Cardiac septum (tissue), 1 donor: ENCODE measurements at places on chromosomes 16 and 17. TPM values are rescaled to one million over a fixed set of nuclear protein-coding genes. Genes with fewer than 3 reads are reported as not detected.

- no peak for DNase-seq
Measured at GRCh38 chr16:56480776-56481467, 29.6 kb downstream of the OGFOD1 start.

DNA sequence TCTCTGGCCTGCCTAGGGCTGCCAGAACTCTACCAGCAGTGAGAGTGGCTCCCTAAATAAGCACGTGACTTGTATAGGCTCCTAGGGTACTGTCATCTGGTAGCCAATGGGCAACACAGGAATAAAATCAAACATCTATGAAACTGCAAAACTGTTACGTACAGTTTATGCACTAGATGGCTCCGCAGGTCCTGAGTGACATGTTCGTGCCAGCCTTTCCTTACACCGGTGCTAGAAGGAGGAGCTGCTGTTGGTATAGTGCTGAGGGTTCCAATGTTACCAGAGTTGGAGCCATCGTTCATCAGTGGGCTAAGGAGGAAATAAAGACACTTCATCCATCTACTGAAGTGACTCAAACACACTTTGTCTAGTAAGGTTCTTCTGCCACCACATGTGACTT is 63.2 kb upstream of the TRAP1 start:
- no peak for DNase-seq

DNA sequence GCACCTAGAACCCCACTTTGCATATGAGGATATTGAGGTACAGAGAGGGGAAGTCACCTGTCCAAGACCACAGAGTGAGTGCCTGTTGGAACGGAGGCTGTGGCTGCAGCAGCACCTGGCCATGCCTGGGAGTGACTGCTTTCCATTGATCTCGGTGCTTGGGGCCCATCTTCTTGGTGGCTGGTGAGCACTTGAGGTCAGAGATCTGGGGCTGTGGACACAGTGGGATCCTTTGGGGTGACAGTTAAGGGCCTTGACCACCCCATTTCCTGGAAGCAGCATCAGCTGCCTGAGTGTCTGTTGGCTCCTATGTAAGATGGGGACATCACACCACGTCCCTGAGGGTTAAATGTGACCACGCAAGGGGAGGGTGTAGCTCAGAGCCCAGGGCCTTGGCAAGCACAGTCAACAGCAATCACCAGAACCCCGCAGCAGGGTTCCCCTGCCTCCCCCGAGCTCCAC is 111.7 kb downstream of the IRF8 start:
- peak; percentile 31 for DNase-seq

DNA sequence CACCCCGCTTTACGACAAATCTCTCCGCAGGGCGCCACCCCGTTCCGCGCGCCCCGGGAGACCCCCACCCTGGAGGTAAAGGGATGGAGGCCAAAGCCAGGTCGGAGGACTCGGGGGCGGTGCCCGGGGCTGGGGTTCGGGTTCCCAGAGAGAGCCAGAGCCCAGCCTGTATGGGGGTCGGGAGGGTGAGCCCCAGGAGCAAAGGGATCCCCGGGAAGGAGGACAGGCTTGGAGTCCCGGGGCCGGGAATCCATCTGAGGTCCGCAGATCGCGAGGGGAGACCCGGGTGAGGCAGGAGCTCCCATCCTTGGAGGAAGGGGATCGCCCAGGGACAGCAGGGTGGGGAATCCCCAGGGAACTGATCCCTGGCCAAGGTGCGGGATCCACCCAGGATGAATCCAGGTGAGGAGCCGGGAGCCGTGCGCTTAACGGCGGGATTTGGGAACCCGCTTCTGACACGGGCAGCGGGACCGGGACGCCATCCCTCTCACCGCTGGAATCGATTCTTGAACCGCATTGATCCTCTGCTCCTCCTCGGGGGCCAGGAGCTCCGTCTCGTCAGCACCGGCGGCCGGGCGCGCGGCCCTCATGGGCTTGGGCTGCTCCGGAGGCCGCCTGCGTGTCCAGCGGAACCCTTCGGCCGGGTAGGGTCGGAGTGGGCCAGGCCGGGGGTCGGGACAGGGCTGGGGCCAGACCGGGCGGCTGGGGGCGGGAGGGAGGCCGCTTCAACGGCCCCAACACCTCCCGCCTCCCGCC is at the start of gene MMD:
MMD (minus strand) TSS at position 657 of the 756 bp plus-strand sequence; CDS start at position 517, 140 bp downstream.
- DNase-seq: peak; percentile 75

DNA sequence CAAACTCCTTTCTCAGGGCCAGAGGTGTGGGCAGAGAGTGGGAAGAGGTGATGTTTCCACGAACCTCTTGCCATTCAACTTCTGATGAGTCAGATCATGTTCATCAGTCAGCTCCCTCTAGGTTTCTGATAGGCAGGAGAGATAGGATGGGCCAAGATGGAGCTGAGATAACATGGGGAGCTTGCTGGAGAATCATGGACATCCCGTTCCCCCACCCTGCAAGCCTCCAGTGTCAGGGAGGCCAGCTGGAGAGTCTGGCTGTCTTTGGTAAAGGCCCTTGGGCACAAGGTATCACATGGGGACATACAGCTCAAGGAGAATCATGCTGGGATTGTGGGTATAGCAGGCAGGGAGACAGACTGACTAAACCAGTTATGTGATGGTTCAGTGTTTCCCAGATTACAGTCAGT is 136.0 kb upstream of the IRX3 start:
- DNase-seq: no peak

DNA sequence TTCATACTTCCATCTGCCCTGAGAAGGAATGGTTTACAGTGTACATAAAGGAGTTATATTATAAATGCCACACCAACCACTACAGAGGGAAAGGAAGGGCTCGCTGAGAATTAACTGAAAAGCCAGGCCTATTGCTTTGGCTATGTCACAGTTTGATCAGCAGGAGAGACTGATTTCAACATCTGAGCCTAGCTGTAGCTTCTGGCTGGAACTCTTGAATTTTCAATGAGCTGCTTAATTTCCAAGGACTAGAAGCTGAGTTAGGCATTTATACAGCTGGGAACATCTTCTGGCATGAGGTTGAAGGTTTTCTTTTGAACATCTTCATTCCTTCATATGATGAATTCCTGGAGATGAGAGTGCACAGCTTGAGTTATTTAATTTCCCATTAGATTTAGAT is 47.6 kb upstream of the GNAO1 start:
- DNase-seq: no peak

GRCh38 chr16:48507886-48508285 is 102.1 kb downstream of the N4BP1 start:
- DNase-seq: peak; percentile 36

DNA sequence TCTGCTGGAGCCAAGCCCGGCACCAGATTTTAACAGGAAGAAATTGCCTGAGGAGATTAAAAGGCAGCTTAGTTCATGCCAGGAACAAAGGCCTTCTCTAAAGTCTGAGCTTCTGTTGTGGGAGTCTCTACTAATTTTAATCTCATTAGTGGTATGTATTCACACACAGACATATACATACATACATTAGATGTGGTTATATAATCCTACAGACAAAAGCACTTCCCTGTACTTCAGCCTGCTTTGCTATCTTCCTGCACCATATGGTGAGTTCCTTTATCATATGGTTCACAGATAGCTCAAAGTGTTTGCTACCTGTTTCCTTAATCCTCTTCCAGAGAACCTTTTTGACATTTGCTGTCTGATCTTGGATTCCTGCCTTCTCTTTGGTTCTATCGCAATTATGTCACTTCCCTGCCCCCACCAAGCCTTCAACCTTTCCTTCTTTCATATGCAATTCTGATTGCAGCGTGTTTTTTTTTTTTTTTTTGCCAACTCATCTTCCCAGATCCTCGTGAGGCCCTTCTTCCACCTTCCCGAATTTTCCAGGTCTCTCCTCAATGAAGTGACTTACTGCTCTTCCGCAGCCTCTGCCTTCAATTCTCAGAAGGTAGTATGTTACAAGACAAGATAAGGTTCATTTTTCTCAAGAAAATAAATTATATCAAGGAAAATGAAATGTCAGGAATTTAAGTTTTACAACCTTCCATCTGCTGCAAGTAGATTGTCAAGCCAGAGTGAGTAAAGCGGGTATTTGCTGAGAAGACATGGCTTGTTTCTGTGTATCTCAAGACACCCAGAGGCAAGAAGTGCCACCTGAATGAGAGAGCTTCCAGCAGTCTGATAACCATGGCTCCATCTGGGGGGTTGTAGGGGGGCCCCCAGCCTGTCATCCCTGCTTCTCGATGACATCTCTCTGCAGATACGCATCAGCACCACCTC is 120.2 kb upstream of the CACNG3 start:
- no peak for DNase-seq

- DNase-seq: no peak
Measured at GRCh38 chr17:36857698-36858097, 79.6 kb upstream of the LHX1 start.

- no peak for DNase-seq
Measured at GRCh38 chr16:17468611-17469010, 2.1 kb downstream of the XYLT1 start.

DNA sequence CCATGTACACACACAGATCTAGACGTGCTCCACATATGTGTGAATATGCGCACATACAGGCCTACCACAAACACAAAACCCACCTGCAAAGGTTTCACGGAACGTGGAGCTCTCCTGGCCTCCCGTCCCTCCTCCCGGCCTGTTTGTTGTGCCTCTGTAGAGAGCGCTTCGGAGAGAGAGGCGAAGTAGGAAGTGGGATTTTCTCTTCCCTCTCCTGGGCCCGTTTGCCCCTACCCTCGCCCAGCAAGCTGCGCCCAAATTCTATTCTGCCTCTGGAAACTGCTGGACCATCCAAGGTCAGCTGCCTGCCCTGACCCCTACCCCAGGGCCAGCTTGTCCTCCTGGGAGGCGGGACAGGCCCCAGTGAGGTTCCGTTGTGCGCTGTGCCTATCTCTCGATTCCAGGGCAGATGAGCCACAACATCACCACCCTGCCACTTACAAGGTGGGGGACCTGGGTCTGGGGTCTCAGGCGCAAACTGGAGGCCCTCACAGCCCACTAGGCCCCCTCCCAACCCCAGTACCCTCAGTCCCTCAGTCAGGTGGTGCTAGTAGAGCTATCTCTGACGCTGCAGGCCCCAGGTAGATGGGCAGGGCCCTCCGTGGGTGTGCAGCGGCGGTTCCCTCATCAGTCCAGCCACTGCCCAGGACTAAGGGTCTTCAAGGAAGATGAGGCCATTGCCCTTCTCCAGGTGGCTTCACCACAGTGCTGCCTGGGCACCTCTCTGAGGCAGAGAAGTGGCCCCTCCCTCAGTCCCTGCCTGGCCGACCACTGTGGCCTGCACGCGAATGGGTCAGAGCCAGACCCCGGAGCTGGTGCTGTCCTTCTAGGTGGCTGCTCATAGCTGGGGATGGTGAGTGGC is 54.2 kb downstream of the BEAN1 start:
- DNase-seq: no peak

DNA sequence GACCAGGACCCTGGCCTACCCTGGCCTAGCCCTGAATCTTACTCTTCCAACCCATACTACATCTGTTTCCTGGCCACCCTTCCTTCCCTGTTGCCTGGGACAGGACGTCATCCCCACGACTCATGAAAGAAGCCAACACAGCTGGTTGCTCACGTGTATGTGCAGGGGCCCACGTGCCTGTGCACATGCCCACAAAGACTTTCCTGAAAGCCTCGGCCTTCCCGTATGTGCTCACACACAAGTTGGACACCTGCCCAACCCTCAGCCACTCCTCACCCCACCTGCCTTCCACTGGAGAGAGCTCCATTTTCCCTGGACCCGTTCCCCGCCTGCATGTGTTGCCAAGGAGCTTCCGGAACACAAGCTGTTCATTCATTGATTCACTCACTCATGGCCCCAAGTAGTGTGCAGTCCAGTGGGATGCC is 7.0 kb downstream of the PLXDC1 start:
- peak; percentile 85 for DNase-seq

GRCh38 chr16:70804153-70804733 is 3.3 kb upstream of the VAC14 start:
- no peak for DNase-seq

- DNase-seq: no peak
Measured at GRCh38 chr17:5785867-5786509, 201.7 kb upstream of the NLRP1 start.

DNA sequence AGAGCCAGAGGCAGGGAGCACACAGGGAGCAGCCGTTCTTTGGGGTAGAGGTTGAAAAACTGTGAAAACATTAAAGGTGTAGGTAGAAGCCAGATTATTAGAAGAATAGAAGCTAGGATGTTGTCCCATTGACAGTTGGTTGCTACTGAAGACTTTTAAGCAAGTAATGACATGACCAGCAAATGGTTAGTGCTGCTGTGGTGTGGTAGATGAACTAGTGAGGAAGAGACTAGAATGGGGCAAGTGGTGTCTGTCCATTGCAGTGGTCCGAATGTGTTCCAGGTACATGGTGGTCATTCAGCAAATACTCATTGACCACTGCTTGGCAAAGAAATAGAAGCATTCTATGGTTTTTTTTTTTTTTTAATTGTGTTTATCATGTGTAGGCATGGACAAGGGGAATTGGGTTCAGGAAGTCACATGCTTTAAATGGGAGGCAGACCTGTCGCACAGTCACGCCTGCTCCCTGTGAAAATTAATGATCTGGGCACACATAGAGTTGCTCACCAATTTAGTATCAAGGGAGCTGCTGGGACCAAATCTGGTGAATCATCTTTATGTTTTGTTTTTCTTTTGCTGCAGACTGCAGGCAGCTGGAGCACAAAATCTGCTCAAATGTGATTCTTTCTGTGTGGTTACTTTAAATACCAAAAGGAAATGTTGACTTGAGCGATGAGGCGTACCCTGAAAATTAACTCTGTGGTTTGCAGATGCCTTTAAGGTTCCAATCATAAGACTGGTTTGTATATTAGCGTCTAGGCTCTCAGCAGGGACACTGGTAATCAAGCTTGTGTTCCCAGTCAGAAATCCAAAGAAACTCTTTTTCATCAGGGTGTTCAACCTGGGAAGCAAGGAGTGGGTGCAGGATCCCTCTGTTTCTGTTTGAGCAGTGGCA is 30.7 kb downstream of the YPEL2 start:
- no peak for DNase-seq

GRCh38 chr16:30554557-30555314 is 3.4 kb downstream of the ZNF764 start:
- DNase-seq: no peak

GRCh38 chr17:81553616-81554181 is 1.5 kb upstream of the FAAP100 start:
- peak; percentile 74 for DNase-seq

HDAC5 gene
- 75.5 TPM for total RNA-seq

C16orf96 gene
- total RNA-seq: 0.11 TPM

SHBG gene
- 0.62 TPM for total RNA-seq

RNF43 gene
- 1.6 TPM for total RNA-seq

SAP30BP gene
- total RNA-seq: 47.2 TPM

HOXB13 gene
- 0.05 TPM for total RNA-seq

RAB37 gene
- 0.94 TPM for total RNA-seq
